Naive thymus-derived CD8-positive, alpha-beta T cell (primary cell): ENCODE measurements at places on chromosomes 2 and 18.

- no peak for DNase-seq
Observed at GRCh38 chr2:28390746-28391563, 1.7 kb upstream of the FOSL2 start.

GRCh38 chr18:44537526-44537925, 143.2 kb upstream of the SETBP1 start:
- DNase-seq = no peak

DNA sequence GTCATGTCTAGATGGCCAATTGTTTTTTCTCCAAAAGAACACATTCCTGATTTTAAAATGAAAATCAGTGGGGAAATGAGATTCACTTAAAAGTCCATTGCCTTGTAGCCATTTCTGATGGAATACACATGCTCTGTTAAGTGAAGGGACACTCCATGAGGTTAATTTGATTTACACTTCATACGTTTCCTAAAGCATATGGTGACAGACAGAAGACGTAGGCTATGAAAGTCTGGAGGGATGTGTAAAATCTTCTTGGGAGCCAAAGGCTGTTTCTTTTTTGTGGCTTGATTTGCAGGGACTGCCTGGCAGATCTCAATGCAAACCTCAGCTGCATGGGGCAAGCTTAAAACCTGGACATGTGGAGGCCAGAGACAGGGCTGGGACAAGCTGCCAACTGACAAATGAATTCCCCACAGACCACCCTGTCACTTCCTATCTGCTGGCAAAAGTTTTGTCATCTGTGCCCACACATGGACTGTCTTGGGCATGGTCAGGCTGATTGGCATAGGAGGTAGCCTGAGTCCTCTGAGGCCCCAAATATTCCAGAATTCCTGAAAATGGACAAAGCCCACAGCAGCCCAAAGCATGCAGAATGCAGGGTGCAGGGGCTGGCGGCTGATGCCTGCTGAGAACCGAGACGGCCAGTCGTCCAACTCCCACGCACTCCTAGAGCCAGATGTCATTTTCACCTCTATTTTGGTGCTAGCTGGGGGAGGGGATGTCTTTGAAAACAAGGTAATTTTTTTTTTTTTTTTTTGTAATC, 73.9 kb downstream of the SDC1 start:
- DNase-seq = no peak

DNA sequence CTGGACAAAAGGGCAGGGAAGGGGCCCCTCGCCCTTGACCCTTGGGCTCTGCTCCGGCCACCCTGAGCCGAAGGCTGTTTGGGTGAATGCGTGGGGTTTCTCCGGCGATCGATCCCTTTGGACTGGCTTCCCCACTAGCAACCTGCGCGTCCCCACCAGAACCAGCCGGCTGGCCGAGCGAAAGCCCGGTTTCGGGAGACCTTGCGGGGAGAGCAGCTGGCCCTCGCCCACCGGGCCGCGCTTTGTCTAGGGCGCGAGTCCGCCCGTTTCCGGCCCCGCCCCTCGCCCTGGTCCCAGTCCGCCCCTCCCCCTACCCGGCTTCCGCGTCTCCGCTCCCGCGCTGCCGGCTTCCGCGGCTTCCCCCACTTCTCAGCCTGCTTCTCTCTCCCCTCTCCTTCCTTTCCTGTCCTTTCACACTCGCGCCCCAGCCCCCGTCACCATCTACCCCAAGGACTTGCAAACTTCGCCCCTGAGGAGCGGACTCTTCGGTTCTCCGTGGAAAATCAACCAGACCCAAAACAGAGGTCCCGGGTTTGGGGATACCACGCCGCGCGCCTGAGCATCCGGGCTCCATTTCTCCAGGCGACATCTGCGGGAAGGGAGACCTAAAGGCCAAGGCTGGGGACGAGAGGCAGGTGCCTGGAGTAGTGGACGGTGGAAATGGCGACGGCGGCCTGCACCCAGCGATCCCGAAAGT, 48.0 kb upstream of the ATP6V1B1 start:
- DNase-seq = peak; percentile 31

DNA sequence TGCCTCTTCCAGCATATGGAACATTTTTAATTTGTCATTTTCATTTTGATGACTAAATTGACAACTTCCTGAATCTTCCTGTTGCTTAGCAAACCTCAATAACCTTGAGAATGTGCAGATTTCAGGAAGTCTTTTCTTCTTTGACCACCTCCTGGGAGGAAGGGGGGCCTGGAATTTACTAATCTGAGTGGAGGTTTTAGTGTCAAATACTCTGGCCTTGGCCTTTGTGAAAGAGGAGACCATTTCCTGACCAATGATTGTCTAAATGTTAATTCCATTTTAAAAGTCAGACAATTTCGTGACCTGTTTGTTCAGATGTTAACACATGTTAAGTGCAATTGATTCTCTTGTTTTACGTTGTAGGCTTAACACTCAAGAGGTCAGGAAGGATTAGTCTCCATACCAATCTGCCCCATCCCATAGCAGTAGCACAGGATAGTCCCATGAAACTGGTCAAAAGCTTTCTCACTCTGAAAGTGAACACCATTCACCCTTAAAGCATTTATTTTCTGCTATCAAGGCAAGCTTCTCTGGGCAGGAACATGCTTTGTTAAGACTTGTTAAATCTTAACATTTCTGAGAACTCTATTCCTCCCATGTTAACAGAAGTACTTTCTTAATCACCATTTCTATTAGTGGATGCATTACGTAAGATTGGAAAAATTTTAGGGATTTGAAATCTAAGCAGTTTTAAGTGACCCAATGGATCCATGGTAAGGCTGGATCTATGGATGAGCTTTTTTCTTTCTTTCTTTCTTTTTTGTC, 219.6 kb downstream of the RND3 start:
- no peak for DNase-seq

DNA sequence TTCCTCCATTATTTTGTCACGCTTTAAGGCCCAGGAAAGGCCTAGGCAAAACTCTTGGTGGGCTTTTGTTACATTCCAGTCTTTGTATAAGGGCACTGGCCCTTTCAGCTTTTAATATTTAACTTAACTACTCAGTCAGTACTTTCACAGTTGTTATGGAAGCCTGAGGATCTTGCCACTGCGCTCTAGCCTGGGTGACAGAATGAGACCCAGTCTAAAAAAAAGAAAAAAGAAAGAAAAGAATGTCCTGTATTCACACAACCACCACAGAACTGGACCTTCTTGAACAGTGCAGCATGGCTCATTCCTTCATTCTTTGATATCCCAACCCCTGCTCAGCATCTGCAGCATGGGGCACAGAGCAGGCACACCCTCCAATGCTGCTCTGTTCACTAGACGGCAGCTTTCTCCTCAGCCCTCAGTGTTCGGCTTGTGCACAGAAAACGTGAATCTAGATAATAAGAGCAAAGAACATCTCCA, 93.4 kb upstream of the MSH2 start:
- no peak for DNase-seq

DNA sequence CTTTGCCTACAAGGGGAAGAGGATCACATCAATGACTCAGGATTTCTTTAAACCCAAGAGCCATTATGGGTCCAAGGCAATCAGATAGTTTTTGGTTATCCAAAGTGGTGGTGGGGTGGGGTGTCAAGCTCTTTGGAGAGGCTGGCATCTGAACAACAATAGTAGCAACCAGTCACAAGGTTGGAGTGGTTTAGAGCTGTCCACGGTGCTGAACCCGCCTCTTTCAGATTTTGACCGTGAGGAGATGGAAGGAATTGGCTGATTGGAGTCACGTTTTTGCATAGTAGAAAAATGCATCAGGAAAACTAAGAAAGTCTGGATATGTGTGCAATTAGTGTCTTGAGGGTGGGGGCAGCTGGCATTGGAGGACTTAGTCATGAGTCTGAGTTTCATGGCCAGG, 159.9 kb downstream of the LOXHD1 start:
- DNase-seq = no peak

- no peak for DNase-seq
Observed at GRCh38 chr2:38690499-38691420, 24.8 kb downstream of the GALM start.

- no peak for DNase-seq
Observed at GRCh38 chr2:228039752-228040534, 141.5 kb downstream of the SPHKAP start.

DNA sequence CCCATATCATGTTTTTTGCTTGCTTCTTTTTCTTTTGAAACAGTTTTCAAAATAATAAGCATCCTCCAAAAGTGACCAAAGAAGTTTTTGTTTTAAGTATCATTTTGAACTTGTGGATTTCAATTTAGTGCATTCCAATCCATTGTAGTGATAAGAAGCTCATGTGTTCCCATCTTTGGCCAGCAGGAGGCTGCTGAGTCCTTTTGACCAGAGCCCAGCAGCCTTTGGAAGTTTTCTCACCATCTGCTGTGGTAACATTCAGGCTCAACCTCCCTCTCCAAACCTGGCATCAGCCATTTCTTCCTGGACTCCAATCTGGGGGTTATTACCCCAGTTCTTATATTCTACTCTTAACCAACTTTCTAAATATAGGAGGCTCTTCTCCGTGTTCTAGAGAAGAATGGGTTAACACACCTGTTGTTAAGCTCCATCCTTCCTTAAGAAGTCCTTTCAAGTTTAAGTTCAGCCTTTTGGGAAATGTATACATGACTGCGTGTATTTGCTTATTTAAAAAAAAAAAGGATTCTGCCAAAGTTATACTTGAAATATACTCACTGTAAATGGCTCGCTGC, 39.0 kb upstream of the MAL start:
- no peak for DNase-seq

- no peak for DNase-seq
Observed at GRCh38 chr2:170845343-170845742, 28.7 kb downstream of the GAD1 start.

DNA sequence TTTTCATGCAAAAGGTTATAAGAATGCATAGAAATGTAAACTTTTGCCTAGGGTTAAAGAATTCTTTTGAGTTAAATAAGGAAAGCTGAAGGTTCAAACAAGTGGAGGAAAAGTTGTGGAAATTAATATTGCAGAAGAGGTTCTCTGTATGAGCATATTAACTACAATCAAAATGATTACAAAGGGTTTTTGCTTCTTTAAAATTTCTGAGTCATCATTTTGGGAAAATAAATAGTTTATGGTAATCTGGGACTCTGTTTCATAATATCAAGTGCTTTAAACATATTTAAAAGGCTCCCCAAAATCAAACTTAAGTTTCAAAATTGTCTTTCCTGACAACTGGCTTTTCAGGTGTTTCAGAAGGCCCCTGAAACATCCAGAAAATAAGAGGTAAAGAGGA, 415.7 kb downstream of the ZNF804A start:
- no peak for DNase-seq

DNA sequence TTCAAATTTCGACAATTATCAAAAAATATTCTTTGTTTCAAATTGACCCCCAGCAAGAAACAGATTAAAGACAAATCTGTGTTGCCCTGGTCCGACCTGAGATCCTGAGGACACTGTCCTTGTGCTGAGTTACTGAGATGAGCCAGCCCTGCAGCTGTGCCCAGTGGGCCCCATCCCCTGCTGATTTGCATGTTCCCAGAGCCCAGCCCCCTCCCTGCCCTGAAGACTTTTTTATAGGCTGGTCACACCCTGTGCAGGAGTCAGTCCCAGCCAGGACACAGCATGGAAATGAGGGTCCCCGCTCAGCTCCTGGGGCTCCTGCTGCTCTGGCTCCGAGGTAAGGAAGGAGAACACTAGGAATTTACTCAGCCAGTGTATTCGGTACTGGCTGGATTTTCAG, 31.4 kb upstream of the ZNG1B start:
- DNase-seq = no peak

- no peak for DNase-seq
Observed at GRCh38 chr2:226726546-226726945, 73.1 kb downstream of the IRS1 start.

GRCh38 chr18:14974576-14974975, 226.6 kb downstream of the ANKRD30B start:
- no peak for DNase-seq

- DNase-seq = no peak
Observed at GRCh38 chr2:235634435-235635158, 140.8 kb downstream of the AGAP1 start.

- DNase-seq = no peak
Observed at GRCh38 chr2:31193806-31194205, 23.5 kb downstream of the CAPN14 start.

GRCh38 chr2:68357605-68358337, 7.3 kb upstream of the PLEK start:
- no peak for DNase-seq

DNA sequence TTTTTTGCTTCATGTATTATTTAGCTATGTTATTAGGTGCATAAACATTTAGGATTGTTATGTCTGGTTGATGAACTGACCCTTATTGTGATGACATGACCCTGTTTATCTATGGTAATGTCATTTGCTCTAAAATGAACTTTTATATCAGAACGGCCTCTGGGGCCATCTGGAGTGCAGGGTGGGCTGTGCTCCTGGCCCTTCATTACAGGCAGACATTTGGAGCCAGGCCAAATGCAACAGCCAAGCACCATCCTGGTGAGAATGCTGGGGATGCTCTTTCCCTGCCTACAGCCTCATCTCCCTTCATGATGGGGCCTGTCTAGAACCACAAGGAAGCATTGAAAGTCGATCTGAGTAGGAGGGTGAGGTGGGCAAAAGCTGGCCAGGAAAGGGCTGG, 38.0 kb downstream of the HJURP start:
- DNase-seq = no peak

GRCh38 chr2:767440-767839, 90.2 kb upstream of the TMEM18 start:
- no peak for DNase-seq

GRCh38 chr2:188459061-188459460, 167.4 kb downstream of the GULP1 start:
- no peak for DNase-seq

GRCh38 chr18:39958876-39959275, 1996.2 kb upstream of the PIK3C3 start:
- no peak for DNase-seq

DNA sequence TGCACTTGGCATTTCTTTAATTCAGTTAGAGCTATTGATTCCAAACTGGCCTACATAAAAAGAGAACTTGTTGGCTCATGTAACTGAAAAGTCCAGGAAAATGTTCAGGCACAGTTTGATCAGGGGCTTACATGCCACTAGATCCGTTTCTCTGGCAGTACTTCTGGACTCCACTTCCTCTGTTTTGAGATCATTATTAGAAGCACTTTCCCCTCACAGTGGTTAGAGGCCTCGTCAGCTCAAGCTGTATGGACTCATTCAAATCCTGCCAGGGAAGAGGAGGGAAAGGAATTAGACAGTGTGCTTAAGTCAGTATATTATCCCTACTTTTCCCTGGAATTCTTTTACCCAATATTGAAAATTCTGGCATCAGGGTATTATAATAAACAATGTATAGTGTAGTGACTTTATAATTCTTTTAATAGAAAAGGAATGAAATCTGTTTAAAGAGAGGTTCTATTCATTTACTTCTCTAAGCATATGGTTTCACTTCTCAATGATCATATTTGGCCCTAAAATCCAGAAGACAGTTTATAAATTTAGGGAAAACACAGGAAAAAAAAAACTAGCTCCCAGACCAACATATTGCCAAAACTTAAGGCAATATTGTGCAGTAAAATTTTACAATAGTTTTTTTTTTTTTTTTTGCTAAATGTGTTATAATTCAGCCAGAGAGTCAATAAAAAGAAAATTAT, 92.0 kb downstream of the ARMC9 start:
- DNase-seq = no peak
